A549 treated with Hydrocortisone at 1 μM for 4 hours (cell line): ENCODE measurements at places on chromosomes 12 and 14. TPM values are rescaled to one million over a fixed set of nuclear protein-coding genes. Genes with fewer than 3 reads are reported as not detected.

TMBIM6 gene
- total RNA-seq: 471 to 512 TPM (median 502 TPM) in 5 replicates

RPS6KA5 gene
- 3.4 to 7.8 TPM (median 5.4 TPM) in 5 replicates for total RNA-seq

OTX2 gene
- total RNA-seq: not detected in 5 replicates

BEGAIN gene
- total RNA-seq: 5.4 to 7.0 TPM (median 5.8 TPM) in 5 replicates

EXOC3L4 gene
- 1.0 to 2.8 TPM (median 1.7 TPM) in 5 replicates for total RNA-seq

DDX54 gene
- 60.5 to 82.8 TPM (median 74.0 TPM) in 5 replicates for total RNA-seq
